ENCODE measurements at places on chromosomes 3 and 15.
A peak's percentile ranks its signal among the peaks of the same experiment; 100 is the strongest.

DNA sequence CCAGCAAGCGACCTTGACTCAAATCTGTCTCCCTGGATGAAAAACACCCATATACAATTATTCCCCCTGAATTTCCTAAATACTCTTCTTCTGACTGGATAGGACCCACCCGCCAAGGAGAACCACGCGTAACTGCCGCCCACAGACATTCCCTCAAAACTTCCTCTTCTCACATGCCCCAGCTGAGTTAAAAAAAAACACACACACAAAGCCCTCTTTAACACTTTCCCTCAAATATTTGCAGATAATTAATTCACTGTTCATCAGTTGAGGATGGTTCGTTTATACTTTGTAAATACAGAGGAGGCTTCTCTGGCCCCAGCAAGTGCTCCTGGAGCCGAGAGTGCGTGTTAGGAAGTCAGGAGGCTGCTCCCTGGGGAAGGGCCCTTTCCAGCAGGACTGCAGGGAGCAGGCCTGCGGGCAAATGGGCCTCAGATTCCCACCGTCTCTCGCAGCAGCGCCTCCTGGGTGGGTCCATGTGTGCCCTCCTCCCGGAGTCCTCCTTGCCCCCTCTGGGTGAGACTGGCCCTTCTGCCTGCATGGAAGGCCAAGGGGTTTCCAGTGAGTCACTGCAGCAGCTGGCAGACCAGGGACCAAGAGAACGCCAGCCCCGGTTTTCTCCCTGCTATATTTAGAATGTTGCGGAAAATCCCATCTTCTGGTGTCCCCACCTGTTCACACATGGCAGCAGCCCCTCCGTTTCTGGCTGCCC, 46.8 kb downstream of the MGLL start:
- peak; percentile 56 for DNase-seq

- no peak for DNase-seq
These were observed 68.6 kb upstream of the NPHP3 start for GRCh38 chr3:132790806-132791205.

DNA sequence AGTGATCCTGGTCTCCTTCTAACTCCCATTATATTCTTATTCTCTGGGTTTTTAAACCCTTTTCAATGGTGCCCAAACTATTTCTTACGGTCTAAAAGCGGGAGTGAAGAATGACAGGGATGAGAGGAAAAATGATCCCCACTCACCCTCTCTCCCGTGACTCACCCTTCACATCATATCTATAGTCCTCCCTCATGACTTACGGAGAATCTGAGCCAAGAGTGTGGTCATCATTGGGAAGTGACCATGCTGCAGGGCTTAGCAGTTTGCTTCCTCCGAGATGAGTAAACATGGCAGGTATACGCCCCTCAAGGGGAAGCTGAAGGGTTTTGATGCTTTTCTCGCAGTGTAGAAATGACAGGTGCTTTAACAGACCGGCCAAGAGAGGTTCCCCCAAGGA, 274.0 kb downstream of the RYR3 start:
- no peak for DNase-seq

DNA sequence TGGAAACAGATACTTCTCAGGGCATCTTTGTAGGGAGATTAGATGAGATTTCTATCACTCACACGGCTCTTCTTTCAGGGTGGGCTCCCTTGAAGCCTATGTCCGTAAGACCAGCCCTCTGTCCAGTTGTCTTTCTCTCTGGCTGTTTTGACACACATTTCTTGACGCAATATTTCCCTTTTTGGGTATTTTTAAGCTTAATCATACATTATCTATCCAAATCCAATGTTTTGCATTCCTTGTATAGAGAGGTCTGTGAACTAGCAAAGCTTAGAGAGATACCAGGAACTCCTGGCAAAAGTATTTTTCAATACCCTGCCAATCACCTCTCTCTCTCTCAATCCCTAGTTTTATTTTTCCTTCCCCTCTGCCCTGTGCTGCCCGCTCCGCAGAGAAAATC, 79.3 kb downstream of the EOMES start:
- DNase-seq = no peak

GRCh38 chr15:44598892-44599291, 61.9 kb downstream of the EIF3J start:
- peak; percentile 46 for DNase-seq

DNA sequence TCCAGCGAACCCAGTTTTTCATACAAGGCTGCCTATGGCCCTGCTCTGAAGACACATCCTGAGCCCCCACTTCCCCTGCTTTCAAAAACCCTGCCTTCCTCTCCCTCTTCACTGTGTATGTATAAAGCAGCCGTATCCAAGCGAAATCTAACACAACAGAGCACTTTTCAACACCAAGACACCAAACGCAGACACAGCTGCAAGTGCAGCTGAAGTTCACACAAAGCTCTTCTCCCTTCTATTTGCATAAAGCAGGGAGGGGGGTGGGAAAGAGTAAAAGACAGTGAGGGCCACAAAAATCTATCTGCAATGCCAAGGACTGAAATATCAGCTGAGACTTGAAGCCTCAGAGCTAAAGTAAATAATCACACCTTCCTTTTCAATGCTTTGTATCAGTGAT, 35.1 kb upstream of the CSPG5 start:
- DNase-seq = no peak

DNA sequence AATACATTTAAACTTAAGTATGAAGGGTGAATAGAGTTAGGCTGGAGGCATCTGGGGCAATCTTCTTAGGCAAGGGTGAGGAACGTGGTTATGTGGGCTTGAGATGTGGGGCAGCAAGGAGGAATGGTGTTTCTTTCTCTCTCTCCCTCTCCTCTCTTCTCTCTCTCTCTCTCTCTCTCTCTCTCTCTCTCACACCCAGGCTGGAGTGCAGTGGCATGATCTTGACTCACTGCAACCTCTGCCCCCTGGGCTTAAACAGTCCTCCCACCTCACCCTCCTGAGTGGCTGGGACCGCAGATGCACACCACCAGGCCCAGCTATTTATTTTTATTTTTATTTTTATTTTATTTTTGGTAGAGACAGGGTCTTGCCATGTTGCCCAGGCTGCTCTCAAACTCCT, 4.0 kb upstream of the MGA start:
- no peak for DNase-seq

GRCh38 chr15:89401631-89402517, 67.2 kb upstream of the POLG start:
- DNase-seq = no peak

DNA sequence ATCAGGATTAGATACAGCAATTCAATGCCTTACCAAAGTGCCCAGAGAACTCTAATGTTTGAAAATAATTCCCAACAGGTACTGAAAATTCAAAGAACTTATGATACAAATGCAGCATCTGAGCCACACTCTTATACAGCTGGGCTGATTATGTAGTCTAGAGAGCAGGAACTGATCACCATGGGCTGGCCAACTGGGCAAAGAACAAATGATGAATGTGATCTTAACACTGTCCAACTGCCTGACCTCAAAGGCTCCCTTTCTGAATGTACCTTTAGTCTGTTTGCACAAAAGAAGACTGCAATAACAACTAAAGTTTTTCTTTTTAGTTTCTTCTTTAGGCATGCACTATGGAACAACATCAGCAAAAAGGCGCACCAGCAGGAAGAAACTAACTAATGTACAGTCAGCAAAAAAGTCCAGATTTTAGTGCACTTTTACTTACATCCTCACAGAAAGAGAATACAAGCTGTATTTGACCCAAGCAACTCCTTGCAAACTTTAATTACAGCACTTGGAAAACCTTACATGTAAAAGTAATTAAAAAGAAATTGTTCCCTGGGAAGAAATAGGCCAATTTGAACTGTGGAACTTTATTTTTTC, 1095.1 kb downstream of the IGSF11 start:
- DNase-seq = no peak

All from AG04449 (cell line).